HFFc6 (cell line): ENCODE measurements at places on chromosomes 12 and 14. TPM values are rescaled to one million over a fixed set of nuclear protein-coding genes. Genes with fewer than 3 reads are reported as not detected.
A peak's percentile ranks its signal among the peaks of the same experiment; 100 is the strongest.

Gene NYNRIN
- total RNA-seq = 4.0 and 6.0 TPM in 2 replicates

Gene RIMBP2
- not detected in 3 replicates for total RNA-seq

- peaks cover 3% of the 10 kb centered on the region; the same call in 1 of the 2 replicates for H3K36me3 ChIP-seq
- H3K4me3 ChIP-seq = no peak overlapping the region
- no peak for DNase-seq
- H3K27ac ChIP-seq = no peak overlapping the region
- H3K4me1 ChIP-seq = peaks cover 9% of the 10 kb centered on the region
- no peaks in the 10 kb centered on the region for H3K27me3 ChIP-seq
Observed at GRCh38 chr14:31819281-31819680, 257.8 kb upstream of the ARHGAP5 start.

- H3K4me3 ChIP-seq = peak overlapping the region; percentile 34; the same call in 1 of the 2 replicates
- H3K4me1 ChIP-seq = peaks cover 16% of the 10 kb centered on the region
- peak overlapping the region; percentile 80 for H3K27ac ChIP-seq
Observed at GRCh38 chr14:103551338-103551762, 11.1 kb downstream of the BAG5 start.

GRCh38 chr12:17918013-17918412, 172.0 kb downstream of the RERGL start:
- H3K4me3 ChIP-seq = peak overlapping the region; percentile 16; the same call in 1 of the 2 replicates
- no peak overlapping the region; the same call in 1 of the 2 replicates for H3K27ac ChIP-seq
- H3K27me3 ChIP-seq = no peaks in the 10 kb centered on the region
- DNase-seq = no peak
- peaks cover 34% of the 10 kb centered on the region for H3K4me1 ChIP-seq

GRCh38 chr12:11780521-11781101, 131.1 kb downstream of the ETV6 start:
- DNase-seq = no peak
- no peak overlapping the region for H3K4me3 ChIP-seq
- H3K4me1 ChIP-seq = peaks cover 15% of the 10 kb centered on the region

- no peaks in the 10 kb centered on the region for H3K4me1 ChIP-seq
- H3K4me3 ChIP-seq = no peak overlapping the region
- peaks cover 18% of the 10 kb centered on the region for H3K36me3 ChIP-seq
- no peak for DNase-seq
- no peaks in the 10 kb centered on the region for H3K27me3 ChIP-seq
Observed at GRCh38 chr14:67851785-67852410, 32.3 kb downstream of the RAD51B start.

DNA sequence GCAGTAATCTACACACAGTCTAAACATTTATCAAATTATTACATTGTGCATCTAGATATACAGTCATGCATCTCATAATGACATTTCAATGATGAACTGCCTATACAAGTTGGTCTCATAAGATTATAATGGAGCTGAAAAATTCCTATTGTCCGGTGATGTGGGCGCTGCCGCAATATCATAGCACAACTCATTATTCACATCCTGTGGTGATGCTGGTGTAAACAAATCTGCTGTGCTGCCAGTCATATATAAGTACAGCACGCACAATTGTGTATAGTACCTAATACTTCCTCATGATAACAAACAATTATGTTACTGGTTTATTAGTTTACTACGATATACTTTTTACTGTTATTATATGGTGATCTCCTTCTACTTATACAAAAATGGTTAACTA, 768.8 kb upstream of the NOVA1 start:
- H3K4me3 ChIP-seq = no peak overlapping the region
- no peaks in the 10 kb centered on the region for H3K4me1 ChIP-seq
- H3K27me3 ChIP-seq = no peaks in the 10 kb centered on the region
- DNase-seq = no peak
- no peak overlapping the region for H3K27ac ChIP-seq

- H3K36me3 ChIP-seq = no peaks in the 10 kb centered on the region
- peaks cover 10% of the 10 kb centered on the region for H3K27me3 ChIP-seq
- peak overlapping the region; percentile 97 for H3K27ac ChIP-seq
Observed at GRCh38 chr14:32202491-32202997, 525 bp downstream of the RNU6-8 start.

DNA sequence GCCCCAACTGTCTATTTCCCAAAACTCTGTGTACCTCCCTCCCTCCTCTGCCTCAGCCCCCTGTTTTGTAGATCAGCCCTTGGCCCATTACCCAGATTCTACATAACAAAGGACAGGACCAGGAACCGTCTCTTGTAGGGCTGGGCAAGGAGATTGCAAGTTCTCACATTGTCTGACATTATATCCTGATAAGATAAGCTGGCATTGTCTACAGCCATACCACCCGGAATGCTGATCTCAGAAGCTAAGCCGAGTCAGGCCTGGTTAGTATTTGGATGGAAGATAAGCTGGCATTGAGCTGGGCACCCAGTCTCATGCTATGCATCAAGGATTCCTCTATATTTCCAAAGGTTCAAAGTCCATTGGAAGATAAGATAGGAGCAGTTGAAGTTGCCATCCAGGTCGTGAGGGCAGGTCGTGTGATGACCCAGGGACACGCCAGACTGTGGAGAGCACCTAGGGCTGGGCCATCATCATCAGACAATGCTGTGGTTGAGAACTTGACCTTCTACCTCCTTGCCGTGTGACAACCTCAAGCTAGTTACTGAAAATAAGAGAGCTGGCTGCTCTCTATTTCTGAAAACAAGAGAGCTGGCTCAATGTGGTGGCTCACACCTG, 29.5 kb downstream of the PHETA1 start:
- no peaks in the 10 kb centered on the region for H3K36me3 ChIP-seq
- no peak for DNase-seq
- H3K27me3 ChIP-seq = peaks cover 27% of the 10 kb centered on the region

DNA sequence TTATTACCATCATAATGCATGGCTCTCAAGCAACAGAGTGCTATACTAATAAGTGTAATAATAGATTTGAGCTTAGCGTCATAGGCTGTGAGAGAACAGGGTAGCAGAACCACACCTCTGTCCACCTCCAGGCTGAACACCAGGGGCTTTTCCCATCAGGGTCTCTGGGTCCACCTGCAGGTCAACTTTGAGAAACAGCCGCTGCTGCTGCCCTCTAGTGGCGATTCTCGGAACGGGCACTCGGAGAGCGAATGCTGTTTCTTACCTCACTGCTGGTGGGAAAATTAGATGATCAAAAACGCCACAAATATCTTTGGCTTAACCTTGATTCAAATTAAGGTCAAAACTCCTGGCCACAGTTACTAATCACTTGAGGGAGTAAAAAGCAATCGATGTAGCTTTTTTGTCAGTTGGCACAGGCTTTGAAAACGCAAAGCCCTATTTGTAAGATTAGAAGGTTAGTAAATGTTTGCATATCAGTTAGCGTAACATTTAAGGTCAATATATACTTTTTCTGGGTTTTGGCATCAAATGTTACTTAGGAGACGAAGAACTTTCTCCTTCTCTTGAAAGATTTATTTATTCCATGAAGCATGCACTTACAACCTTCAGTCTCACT, 127.9 kb upstream of the TMEM132D start:
- peaks cover 4% of the 10 kb centered on the region; the same call in 1 of the 2 replicates for H3K27me3 ChIP-seq
- peak; percentile 6 for DNase-seq
- H3K4me3 ChIP-seq = no peak overlapping the region
- H3K36me3 ChIP-seq = no peaks in the 10 kb centered on the region
- no peak overlapping the region for H3K27ac ChIP-seq

- no peak overlapping the region for H3K4me3 ChIP-seq
- DNase-seq = no peak
- peaks cover 24% of the 10 kb centered on the region for H3K36me3 ChIP-seq
- H3K27me3 ChIP-seq = no peaks in the 10 kb centered on the region
- H3K27ac ChIP-seq = no peak overlapping the region
Observed at GRCh38 chr12:26056335-26056734, 68.5 kb downstream of the BHLHE41 start.

- peaks cover 26% of the 10 kb centered on the region for H3K4me1 ChIP-seq
- H3K27ac ChIP-seq = peak overlapping the region; percentile 96
- no peaks in the 10 kb centered on the region; the same call in 1 of the 2 replicates for H3K27me3 ChIP-seq
- H3K4me3 ChIP-seq = no peak overlapping the region
Observed at GRCh38 chr12:119868992-119869391, 8.1 kb downstream of the CIT start.

DNA sequence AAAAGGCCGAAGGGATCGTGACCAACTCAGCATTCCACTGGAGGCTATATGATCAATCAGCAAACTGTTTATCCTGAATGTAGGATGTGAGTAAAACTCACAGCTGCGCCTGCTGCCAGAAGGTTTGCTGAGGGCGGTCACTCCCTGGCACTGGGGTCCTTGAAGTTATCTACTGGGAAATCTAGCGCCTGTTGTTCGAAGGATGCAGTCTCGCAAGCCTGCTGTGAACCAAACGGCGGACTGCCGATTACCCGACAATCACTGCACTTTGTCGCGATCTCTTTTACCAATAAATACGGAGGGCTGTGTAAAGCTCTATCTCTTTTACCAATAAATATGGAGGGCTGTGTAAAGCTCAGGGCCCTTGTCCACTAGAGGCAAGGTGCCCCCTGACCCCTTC, 12.9 kb downstream of the DDX51 start:
- no peaks in the 10 kb centered on the region for H3K4me1 ChIP-seq
- H3K27ac ChIP-seq = no peak overlapping the region
- H3K36me3 ChIP-seq = peaks cover 32% of the 10 kb centered on the region
- no peak overlapping the region for H3K4me3 ChIP-seq
- H3K27me3 ChIP-seq = no peaks in the 10 kb centered on the region; the same call in none of the 2 replicates
- DNase-seq = no peak

DNA sequence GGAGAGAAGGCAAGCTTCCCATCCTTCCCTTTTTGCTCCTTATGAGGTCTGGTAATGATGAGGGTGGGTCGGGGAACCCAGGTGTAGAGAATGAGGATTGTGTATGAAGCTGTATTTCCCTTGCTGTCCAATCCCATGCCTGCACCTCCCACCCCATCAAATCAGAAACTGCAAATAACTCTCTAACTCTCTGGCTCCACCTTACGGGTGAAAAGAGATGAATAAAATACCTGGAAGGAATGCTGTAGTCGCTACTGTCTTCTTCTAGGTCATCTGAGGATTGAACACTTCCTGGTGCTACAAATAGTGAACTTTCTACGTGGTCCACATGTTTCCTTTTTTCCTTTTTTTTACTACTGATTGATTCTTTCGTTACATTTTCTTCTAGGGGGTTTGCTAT, 38.9 kb upstream of the DICER1 start:
- H3K36me3 ChIP-seq = no peaks in the 10 kb centered on the region
- peaks cover 7% of the 10 kb centered on the region for H3K27me3 ChIP-seq
- H3K4me3 ChIP-seq = no peak overlapping the region
- H3K4me1 ChIP-seq = no peaks in the 10 kb centered on the region
- H3K27ac ChIP-seq = no peak overlapping the region
